ENCODE measurements at places on chromosomes 2 and 18.
A peak's percentile ranks its signal among the peaks of the same experiment; 100 is the strongest.

DNA sequence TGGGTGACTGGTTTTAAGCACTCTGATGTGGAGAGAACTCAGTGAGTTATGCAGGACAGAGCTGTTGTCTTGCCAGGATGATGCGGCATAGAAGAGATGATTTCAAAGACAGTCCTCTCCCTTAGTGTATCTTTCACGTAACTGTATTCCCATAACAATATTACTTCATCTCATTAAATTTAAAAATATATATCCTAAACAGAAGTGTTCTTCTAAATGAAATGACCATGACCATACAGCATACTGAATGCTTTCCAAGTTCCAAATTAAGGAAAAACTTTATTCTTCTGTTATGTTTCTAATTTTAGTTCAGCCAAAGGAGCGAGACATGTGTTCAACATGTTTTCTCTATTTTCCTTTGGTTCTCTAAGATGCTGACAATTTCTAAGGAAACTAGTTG lies 600.1 kb upstream of the FSHR start:
- DNase-seq = no peak

GRCh38 chr18:13442451-13442850 lies 223.9 kb downstream of the LDLRAD4 start:
- DNase-seq = no peak

DNA sequence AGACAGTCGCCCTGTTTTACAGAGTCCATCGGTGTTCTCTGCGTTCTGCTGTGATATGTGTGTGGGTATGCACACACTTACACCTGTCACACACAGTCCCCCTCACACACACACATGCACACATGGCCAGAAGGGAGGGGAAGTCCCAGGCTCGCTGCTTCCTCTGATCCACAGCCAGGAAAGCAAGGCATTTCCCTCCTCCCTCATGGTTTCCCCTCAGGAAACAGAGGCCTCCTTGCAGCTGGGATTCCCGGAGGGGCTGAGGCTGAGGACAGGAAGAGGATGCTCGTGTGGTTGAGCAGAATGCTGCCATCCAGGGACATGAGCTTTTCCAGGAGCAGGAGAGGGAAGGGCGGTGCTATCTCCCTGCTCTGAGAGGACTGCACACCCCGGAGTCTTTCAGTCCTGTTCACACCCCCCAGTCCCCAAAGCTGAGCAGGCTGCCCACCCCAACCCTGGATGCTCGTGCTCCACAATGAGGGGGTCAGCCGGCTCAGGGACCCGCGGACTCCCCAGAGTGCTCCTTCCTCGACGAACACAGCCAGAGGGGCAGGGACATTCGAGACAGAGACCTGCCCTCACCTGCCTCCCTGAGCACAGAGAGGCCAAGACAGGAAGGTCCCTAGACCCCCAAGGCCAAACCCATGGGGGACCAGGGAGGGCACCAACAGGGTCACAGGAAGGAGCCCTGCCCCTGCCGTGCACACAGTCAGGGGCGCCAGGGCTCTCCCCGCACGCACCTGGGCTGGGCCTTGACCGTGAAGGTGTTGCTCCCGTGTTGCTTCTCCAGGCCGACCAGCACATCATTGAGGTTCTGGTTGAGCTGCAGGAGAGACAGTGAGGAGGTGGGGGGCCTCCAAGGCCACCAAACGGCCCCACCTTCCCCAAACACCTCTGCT lies 45.3 kb downstream of the BIN1 start:
- DNase-seq = no peak

- DNase-seq = no peak
Measured at GRCh38 chr2:112776113-112776512, 8.2 kb downstream of the IL1A start.

- DNase-seq = peak; percentile 19
Measured at GRCh38 chr18:76687304-76687962, 134.9 kb upstream of the ZNF236 start.

DNA sequence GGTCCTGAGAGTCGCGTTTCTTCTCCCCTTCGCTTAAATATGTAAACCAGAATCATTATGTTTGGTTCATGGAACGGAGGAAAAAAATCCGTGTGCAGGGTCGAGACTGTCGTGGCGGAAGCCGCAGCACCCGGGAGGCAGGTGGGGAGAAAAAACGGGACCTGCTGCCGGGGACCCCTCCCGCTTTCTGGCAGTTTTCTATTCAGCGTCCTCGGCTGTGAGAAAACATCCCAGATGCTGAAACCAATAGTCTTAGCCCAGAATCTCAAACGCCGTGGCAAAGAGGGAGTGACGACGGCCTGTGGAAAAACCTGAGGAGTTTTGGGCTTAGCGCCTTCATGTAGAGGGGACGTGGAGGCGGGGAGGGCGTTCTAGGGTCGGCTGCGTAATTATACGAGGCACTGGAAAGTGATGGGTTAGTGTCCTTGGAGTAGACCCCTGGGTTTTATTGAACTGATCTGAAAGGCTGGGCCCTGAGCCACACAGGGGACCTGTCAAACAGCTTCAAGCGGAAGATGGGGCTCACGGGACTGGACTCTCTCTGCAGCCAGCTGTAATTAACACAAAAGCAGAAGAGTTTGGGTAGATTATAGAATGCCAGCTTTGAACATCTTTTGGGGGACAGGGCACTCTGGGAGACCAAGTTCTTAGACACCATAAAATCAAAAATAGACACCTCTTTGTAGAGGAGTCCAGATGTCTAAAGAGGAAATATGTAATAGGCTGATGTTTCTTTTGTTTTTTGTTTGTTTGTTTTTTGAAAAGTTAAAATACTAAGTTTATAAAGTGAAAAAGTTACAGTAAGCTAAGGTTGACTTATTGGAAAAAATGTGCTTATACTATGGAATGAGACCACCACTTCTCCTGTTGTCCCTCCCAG lies 834 bp upstream of the BUB1 start:
- no peak for DNase-seq

- DNase-seq = no peak
Measured at GRCh38 chr18:29002747-29003146, 825.8 kb upstream of the CDH2 start.

DNA sequence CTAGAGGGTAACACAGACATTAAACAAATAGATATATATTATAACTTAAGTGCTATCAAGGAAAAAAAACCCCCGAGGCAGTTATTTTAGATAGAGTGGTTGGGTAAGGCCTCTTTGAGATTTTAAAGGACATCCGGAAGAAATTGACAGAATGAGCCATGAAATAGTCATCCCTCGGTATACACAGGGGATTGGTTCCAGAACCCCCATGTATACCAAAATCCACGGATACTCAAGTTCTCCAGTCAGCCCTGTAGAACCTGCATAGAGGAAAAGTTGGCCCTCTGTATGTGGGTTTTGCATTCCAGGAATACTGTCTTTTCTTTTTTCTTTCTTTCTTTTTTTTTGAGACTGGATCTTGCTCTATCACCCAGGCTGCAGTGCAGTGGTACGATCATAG lies 2.0 kb downstream of the DHX57 start:
- DNase-seq = no peak

Measured in stimulated activated CD8-positive, alpha-beta memory T cell treated with anti-CD3 and anti-CD28 coated beads, Interleukin-15, amount 100 ng/mL, for 4 hours (primary cell).